ENCODE measurements at places on chromosomes 1 and 21. TPM values are rescaled to one million over a fixed set of nuclear protein-coding genes. Genes with fewer than 3 reads are reported as not detected.
A peak's percentile ranks its signal among the peaks of the same experiment; 100 is the strongest.

DNA sequence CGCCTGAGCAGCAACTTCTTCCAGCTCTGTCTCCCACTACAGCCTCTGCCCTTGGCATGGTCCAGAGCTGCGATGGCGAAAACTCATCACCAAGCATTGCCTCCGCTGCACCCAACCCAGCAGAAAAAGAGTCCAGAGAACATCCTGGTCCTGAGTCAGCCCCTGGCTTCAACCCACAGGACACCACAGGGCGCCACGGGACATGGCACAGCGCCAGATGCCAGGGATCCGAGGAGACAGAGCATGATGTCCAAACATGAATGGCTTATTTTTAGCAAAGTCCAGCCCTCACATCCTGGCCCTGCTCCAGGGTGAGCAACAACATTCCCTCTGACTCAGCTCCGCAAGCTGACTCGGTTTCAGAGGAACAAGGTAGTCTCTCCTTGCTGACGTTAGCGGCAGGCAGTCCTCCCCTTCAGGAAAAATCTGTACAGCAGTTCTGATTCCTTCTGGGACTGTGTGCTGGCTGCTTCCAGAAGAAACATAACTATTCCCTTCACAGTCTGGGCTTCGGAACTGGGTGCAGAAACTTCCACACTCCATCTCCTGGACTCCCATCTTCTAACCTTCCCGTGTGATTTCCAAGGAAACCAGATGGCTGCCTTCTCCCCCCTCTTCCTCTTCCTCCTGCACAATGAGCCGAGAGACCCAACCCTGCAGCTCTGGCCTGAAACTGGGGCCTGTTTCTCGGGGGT, 131.3 kb downstream of the TOMM20 start:
- H3K36me3 ChIP-seq, result no peaks in the 10 kb centered on the region
- no peak overlapping the region for H3K4me3 ChIP-seq
- no peaks in the 10 kb centered on the region for H3K27me3 ChIP-seq

ACTL8 gene
- total RNA-seq, result not detected

- no peaks in the 10 kb centered on the region for H3K27me3 ChIP-seq
- H3K4me3 ChIP-seq, result no peak overlapping the region
- no peaks in the 10 kb centered on the region for H3K4me1 ChIP-seq
These were observed 8.3 kb upstream of the AIM2 start for GRCh38 chr1:159084867-159085266.

DNA sequence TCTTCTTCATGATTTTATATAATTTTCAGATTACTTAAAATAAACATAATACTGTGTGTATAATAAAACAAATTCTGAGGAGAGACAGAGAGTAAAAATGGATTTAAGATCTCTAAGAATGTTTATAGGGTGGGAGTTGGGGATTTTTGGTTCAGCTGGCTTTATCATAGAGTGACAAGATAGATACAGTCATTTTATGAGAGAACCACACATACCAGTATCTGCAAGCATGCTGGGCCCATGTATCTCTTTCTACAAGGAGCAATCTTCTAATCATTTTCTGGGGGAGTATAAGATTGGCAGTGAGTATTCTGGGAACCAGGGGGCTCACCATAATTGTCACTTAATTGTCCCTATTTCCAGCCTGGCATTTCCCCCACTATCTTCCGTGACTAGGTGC, 64.3 kb upstream of the DUSP10 start:
- no peak overlapping the region for H3K4me3 ChIP-seq
- H3K27ac ChIP-seq, result no peak overlapping the region
- DNase-seq, result no peak
- no peaks in the 10 kb centered on the region for H3K27me3 ChIP-seq
- H3K4me1 ChIP-seq, result no peaks in the 10 kb centered on the region

DNA sequence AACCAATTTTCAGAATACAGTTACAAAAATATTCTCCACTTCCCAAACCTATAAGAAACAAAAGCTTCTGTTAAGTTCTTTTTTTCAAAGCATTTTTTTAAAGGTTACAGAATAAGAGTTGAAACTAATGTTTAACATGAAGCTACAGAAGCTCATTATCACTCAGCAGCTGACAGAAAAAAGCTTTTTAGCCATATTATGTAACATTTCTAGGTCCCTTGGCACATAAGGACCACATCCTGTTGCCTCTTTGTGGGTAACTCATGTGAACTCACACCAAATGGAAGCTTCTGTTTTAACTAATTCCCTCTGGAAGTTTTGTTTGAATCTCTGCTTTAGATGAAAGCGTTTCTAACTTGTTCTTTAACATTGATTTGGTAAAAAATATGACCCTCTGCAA, 242.5 kb upstream of the TMPRSS15 start:
- DNase-seq, result no peak
- H3K36me3 ChIP-seq, result no peaks in the 10 kb centered on the region
- no peaks in the 10 kb centered on the region for H3K4me1 ChIP-seq
- no peak overlapping the region for H3K4me3 ChIP-seq

LCE3D gene
- not detected for total RNA-seq

GRCh38 chr1:39816415-39817090, 27.9 kb upstream of the BMP8B start:
- no peaks in the 10 kb centered on the region for H3K27me3 ChIP-seq
- no peak overlapping the region for H3K27ac ChIP-seq
- no peaks in the 10 kb centered on the region for H3K36me3 ChIP-seq
- no peaks in the 10 kb centered on the region for H3K4me1 ChIP-seq
- no peak overlapping the region for H3K4me3 ChIP-seq

FMO5 gene
- total RNA-seq, result 2.6 TPM

DNA sequence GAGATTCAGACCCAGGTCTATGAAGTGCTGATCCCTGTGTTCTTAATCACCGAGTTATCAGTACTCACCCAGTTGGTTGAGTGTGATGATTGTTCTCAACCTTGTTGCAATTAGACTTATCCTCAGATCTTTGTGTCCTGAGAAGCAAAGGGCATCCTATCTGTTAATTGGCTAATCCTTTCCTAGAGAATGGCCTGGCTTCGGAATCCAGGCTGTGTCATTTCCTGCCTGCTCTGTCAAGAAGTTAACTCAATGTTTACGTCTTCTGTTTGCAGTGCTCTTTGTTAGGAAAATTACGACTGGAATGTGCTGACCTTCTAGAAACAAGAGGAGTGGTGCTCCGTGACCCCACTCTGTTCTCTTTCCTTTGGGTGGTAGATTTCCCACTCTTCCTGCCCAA, 14.7 kb downstream of the GAS5 start:
- DNase-seq, result no peak
- H3K4me3 ChIP-seq, result no peak overlapping the region
- no peaks in the 10 kb centered on the region for H3K27me3 ChIP-seq
- H3K27ac ChIP-seq, result peak overlapping the region; percentile 9
- H3K36me3 ChIP-seq, result no peaks in the 10 kb centered on the region

- H3K4me3 ChIP-seq, result peak overlapping the region; percentile 69
- no peaks in the 10 kb centered on the region for H3K36me3 ChIP-seq
- peaks cover 4% of the 10 kb centered on the region for H3K4me1 ChIP-seq
- H3K27ac ChIP-seq, result no peak overlapping the region
- no peak for DNase-seq
These were observed 549 bp downstream of the PARS2 start for GRCh38 chr1:54763816-54764132.

All from tibial nerve (tissue), 4 donors.